ENCODE measurements at places on chromosomes 2 and 18.

DNA sequence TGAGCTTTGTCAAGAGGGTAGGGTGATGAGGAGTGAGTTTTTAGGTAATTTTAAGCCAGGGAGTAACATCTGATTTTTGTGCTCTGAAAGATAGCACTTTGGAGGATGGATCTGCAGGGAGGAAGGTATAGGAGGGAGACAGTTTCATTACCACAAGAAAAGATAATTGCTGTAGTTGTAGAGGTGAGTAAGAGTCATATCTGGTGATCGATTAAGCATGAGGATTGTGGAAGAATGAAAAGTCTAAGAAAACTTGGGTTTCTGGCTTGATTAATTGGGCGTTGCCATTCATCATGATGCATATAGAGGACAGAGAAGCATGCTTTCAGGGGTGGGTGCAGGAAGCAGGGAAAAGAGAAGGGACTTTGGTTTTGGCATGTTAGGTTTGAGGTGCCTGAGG is 18.5 kb downstream of the KCMF1 start:
- DNase-seq = no peak

- DNase-seq = no peak
Measured at GRCh38 chr2:98884658-98885057, 51.4 kb downstream of the CRACDL start.

DNA sequence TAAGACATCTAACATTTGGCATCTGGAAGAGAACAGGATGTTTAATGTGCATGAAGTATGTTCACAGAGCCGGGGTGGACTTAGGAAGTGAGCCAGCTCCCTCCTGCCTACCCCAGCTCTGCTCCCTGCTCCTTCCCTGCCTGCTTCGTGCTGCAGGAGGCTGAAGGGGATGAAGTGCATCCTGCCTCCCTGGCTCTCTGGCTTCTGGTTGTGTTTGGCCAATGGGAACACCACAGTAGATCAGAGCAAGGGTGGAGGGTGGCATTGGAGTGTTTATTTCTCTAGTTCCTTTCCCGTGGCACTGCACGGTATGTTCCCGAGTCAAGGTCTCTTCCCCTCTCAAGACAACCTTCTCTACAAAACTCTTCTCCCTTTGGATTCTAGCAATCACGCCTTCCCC is 379.9 kb downstream of the CLIP4 start:
- DNase-seq = no peak

- no peak for DNase-seq
Measured at GRCh38 chr2:25383806-25384205, 42.1 kb upstream of the DNMT3A start.

DNA sequence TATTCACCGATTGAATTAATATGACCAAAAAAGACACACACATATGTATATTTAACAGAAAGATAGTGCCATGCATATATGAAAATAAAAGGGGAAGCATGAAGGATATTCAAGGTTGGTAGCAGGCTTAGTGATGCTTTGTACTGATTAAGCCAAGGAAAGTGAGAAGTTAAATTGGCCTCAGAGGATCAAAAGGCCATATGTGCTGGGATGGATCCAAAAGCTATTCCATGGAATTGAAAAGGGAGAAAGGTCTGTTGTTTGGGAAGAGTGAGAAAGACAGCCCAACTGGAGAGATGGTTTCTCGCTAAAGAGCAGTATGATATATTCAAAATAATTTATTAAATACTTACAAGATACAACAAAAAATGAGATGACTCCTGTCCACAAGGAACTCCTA is 65.9 kb downstream of the INSIG2 start:
- no peak for DNase-seq

DNA sequence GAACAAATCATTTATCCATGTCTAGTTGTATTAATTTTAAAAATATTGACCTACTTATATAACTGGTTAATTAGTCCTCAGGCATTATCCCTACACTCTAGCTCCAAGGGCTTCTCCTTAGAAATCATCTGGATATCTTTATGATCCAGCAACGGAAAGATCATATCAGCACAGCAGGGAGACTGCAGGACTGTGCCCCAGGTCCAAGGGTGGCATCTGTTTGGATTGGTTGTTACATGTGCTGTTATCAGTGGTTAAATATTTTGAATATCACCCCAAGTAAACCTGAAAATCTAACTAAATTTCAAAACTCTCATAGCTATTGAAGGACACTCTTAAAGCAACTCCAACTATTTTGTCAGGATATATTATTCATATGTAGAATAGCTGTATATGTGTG is 556.2 kb upstream of the ZEB2 start:
- DNase-seq = peak; percentile 22

DNA sequence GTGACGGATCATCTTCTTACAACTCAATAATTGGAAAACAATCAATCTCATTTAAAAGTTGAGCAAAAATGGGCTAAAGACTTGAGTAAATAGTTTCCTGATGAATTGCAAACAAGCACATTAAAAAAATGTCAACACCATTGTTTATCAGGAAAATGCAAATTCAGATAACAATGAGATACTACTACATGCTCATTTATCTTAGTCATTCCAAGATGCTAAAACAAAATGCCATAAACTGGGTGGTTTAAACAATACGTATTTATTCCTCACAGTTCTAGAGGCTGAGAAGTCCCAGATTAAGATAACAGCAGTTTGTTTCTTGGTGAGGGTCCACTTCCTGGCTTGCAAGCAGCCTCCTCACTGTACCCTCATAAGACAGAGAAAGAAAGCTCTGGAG is 359.6 kb downstream of the NR4A2 start:
- DNase-seq = no peak

GRCh38 chr2:95374451-95374920 is 28.0 kb upstream of the FAHD2A start:
- DNase-seq = no peak

DNA sequence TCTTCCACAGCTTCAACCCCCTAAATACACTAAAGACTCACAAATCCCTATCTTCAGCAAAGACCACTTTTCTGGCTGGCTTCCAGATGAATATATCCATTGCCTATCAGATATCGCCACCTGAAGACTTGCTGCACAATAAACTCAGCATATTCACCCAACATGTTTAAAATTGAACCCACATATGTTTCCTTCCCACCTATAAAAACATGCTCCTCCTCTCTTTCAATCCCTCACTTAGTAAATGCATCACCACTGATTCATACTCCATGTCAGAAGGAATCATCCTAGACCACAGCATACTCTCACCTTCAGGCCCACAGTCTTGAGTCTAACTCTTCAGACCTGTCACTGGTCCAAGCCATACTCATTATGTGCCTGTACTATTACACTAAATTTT is 5.3 kb downstream of the SPC25 start:
- DNase-seq = no peak

GRCh38 chr2:105652014-105652796 is 92.5 kb upstream of the NCK2 start:
- no peak for DNase-seq

DNA sequence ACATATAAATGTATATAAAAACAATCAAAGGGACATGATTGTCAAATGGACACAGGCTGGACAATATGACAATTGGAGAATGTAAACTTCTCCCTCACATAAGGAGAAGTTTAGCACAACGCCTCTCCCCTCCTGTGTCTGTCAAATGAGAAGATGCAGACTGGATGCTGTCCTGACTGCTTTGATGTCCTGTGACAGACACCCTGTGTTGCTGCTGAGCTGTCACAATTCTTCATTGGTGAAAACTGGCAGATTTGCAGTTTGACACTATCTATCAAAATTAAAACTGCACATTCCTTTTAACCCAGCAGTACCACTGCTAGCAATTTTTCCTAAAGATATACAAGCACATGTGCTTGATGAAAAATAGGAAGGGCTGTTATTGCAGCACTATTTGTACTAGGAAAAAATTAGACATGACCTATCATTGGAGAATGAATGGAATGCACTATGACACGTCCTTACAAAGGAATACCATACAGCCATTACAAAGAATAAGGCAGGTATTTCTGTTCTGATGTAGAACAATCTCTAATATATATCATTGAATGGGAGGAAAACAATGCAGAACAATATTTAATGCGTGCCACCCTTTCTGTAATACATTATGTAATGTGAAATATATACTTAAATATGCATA is 12.4 kb downstream of the DPYSL5 start:
- no peak for DNase-seq

DNA sequence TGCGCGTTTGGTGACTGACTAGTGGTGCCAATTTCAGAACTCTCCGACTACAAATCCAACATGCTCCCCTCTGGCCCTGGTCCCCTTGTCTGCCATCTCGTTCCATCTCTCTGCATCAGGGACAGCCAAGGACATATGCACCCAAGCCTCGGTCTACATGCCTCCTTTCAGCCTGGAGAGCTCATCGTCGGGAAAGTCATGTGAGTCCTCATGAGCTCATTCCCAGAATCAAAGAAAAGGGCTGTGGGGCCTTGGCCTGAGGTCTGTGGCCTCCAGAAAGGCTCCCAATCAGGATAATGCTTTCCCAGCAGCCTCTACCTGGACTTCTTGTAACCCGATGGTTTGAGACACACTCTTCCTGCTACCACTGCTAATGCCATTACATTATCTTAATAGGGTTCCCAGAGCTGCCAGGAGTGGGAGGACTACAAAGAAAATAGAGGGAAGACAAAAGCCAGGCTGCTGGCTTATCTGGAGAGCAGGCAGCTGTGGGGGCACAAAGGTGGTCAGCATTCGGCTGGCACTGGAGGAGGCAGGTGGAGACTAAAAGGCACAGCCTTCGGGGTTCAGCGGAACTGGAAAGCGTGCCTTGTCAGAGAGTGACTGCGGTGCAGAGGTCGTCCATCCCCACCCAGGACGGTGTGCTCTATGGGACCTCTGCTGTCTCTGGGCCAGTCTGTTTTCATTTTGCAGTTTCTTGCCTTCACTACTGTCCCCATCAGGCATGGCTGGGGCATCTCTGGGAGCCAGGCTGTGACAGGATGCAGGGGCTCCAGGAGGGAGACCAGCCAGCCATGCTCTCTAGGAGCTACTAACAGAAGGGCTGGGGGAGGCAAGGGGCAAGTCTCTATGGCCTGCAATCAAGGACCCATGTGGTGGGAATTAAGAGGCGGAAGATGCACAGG is 104.4 kb upstream of the SMAD2 start:
- DNase-seq = no peak
